Fibroblast of gingiva (primary cell): ENCODE measurements at places on chromosomes 7 and 10.

GRCh38 chr7:323410-323809 lies 33.4 kb downstream of the FOXL3 start:
- no peak for DNase-seq

DNA sequence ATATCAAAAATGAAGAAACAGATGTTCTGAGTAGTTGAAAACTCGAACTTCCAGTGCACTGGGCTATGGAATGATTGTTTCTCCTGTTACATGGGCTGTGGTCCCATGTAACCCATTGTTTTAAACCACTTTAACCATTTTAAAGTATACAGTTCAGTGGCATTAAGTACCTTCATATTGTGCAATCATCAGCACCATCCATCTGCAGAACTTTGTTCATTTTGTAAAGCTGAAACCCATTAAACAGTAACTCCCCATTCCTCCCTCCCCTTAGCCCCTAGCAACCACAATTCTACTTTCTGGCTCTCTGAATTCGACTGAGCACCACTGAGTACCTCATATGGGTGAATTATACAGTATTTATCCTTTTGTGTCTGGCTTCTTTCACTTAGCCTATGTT lies 217.4 kb downstream of the LRMDA start:
- no peak for DNase-seq

GRCh38 chr10:3136763-3137611 lies 35.6 kb downstream of the PITRM1 start:
- DNase-seq: peak; percentile 85

DNA sequence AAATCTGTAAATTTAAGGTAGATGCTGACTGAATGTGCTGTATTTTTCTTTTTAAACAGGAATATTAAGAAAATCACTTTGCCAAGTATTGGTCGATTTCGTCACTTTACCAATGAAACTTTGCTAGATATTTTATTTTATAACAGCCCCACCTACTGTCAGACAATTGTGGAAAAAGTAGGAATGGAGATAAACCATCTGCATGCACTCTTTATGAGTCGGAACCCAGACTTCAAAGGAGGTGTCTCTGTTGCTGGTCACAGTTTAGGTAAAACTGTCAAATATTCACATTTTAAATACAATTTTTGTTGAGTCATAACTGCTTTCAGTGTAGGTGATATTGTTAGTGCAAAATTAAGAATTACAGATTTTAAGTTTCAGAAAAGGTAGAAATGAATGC lies 25.2 kb downstream of the SEC23IP start:
- no peak for DNase-seq

- no peak for DNase-seq
Observed at GRCh38 chr7:44080686-44081265, 1.6 kb downstream of the POLM start.

DNA sequence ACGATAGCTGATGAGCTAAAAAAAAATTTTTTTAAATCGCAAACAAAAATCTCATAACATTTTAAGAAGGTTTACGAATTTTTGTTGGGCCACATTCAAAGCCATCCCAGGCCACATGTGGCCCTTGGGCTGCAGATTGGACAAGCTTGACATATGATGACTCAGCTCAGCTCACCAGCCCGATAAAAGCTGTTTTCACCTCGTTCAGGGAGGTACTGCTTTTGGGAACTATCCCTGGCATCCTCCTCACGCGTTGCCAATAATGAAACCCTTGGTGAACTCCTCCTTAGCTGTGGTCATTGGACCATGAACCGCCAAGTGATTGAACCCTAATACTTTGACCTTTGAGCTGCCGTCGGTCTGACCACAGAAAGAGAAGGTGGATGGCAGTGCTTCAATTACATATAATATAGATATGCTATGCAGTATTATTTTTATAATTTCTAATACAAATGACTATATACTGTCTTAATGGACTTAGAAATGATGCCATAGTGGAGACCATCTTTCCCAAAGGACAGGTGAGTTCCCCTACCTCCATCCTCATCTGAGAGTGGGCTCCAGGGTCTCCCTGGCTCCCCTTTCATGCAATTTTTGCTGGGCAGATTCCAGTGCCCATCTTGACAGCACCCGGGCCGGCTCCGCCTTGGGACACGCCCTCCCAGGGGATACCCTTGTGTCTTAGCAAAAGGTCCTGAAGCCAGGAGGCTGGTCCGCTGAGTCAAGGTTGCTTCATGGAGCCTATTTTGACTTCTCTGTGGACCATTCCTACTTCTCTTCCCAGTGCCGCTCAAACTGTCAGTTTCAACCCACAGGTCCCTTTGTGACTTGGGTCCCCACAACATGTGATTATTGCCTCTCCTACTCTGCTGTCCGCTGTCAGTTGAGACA lies 707.2 kb downstream of the PARD3 start:
- DNase-seq: no peak

DNA sequence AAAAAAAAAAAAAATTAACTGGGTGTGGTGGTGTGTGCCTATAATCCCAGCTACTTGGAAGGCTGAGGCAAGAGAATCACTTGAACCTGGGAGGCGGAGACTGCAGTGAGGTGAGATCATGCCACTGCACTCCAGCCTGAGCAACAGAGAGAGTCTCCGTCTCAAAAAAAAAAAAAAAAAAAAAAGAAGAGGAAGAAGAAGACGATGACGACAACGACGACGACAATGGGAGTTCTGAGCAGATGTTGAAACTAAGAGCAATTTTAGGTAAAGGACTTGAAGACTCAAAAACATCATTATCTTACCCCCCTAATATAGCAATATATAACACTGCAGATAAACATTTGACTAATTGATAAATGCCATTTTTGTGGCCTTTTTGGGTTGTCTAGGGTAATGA lies 39.5 kb upstream of the PPP1R17 start:
- no peak for DNase-seq

GRCh38 chr10:23418051-23418681 lies 20.7 kb upstream of the OTUD1 start:
- DNase-seq: no peak

DNA sequence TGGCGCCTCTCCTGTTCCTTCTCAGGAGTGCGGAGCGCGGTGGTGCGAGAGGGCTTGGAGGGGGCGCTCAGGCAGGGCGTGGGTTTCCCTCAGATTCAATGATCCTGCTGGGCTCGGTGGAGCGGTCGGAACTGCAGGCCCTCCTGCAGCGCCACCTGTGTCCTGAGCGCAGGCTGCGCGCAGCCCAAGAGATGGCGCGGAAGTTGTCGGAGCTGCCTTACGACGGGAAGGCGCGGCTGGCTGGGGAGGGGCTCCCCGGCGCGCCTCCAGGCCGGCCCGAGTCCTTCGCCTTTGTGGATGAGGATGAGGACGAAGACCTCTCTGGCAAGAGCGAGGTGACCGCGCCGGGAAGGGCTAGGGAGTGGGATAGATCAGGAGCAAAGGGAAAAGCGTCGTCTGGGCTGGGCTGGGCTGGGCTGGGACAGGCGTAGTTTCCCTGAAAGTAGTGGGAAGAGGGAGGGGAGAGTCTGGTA lies 17.0 kb downstream of the FAM131B start:
- peak; percentile 8 for DNase-seq

- DNase-seq: no peak
Observed at GRCh38 chr10:30510932-30511700, 77.1 kb downstream of the MAP3K8 start.

GRCh38 chr7:974172-974571 lies 1.2 kb downstream of the COX19 start:
- peak; percentile 36 for DNase-seq

- no peak for DNase-seq
Observed at GRCh38 chr7:81687062-81687461, 82.8 kb downstream of the HGF start.

GRCh38 chr7:91776171-91776570 lies 104.3 kb downstream of the MTERF1 start:
- DNase-seq: peak; percentile 13

DNA sequence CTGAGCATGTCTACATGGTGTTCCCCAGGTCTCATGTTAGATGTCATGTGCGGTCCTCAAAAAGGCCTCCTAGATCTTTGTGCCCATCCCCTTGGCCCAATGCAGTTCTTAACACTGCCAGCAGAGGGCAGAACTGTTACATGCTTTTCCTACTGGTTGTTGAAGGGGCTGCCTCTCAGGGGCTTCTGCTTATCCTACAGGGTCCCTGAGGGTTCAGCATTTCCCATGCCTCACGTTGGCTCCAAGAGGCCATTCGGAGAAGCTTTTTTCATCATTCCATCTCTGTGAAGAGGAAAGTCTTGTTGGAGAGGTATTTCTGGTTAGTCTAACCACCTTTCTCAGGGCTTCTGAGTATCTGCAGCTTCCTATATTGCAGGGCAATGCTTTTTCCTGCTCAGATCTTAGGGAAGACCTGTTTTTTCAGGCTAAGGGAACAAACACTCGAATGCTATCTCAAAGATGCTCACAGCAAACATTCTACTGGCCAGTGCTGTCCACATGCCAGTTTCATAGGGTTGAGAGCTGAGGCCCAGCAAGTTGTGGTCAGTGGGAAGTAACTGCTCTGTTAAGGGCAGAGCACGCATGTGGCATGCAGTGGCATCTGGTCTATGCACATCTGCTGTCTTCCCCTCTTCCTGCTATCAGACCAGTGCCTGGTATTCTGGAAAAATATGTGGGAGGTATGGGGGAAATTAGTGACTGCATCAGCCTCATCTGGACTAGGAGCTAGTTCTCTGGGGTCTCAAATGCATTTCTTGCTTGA lies 31.5 kb downstream of the MBL2 start:
- no peak for DNase-seq

- no peak for DNase-seq
Observed at GRCh38 chr10:36441557-36441956, 683.8 kb upstream of the ANKRD30A start.

DNA sequence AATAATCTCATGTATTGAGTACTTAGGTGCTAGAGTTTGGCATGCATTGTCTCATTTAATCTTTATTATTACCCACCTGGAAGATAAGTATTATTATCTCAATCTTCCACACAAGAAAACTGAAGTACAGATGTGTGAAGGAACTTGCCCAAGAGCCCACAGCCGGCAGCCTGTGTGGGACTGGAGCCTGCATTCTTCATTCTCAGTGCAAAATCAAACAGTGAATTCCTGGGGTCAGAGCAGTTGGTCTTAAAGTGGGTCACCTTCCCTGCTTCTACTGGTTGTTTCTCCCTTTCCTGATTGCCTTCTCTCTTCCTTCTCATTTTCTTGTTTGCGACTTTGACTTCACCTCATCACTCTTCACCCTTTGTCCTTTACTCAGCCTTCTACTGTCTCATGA lies 144.7 kb upstream of the LYZL1 start:
- DNase-seq: no peak

- DNase-seq: no peak
Observed at GRCh38 chr10:97121041-97121440, 64.7 kb downstream of the SLIT1 start.

GRCh38 chr10:52019656-52020055 lies 294.4 kb upstream of the DKK1 start:
- DNase-seq: no peak

- DNase-seq: no peak
Observed at GRCh38 chr10:83605783-83606630, 533.3 kb upstream of the GHITM start.

DNA sequence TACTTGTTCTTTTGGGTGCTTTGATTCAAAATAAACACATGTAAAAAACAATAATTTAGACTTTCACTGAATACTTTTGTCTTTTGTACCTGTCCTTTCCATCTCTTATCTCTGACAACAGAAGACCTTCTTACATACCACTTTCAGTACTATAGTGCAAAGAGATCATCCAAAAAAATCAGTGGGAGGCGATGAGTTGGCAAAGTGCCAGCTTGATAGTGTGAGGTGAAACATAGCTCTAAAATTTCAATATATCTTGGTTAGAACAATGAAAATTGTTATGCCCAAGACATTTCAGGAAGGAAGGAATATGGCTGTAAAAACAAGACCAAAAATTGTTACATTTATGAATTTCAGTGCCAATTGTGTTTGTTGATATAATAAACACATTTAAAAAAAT lies 390.2 kb upstream of the COBL start:
- no peak for DNase-seq

DNA sequence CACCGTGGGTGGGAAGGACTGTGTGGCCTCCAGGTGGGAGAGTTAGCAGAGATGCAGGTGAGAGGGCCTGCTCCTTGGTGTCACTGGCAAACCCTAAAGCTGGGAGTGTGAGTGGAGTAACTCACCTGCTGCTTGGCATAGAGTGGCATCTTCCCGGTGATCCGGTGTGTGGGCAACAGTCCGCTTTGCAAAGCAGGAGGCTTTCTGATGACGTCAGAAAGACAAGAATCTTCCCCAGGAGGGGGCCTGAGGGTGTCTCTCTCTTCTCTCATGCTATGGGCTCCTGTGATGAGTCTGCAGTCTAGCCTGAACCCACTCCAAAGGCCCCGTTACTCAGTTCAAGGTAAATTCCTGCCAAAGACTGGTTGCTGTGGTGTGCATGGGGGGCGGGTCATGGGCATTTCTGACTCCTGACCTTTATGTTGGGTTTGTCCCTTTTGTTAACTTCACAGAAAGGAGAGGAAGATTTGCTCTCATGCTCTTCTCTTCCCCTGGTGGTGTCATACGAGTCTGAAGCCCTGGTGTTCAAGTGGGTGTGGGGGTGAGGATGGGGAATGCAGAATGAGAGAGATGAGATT lies 187.9 kb downstream of the GATA3 start:
- no peak for DNase-seq

DNA sequence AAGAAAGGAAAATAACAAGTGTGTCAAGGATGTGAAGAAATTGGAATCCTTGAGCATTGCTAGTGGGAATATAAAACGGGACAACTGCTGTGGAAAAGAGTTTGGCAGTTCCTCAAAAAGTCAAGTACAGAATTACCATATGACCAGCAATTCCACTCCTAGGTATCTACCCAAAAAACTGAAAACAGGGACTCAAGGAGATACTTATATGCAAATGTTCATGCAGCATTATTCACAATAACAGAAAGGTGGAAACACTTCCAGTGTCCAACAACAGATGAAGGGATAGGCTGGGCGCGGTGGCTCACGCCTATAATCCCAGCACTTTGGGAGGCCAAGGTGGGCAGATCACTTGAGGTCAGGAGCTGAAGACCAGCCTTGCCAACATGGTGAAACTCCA lies 33.5 kb downstream of the HSPA12A start:
- DNase-seq: no peak

- DNase-seq: peak; percentile 32
Observed at GRCh38 chr7:65798111-65799075, 74.5 kb upstream of the VKORC1L1 start.

GRCh38 chr10:58651040-58651439 lies 138.4 kb downstream of the BICC1 start:
- peak; percentile 30 for DNase-seq

DNA sequence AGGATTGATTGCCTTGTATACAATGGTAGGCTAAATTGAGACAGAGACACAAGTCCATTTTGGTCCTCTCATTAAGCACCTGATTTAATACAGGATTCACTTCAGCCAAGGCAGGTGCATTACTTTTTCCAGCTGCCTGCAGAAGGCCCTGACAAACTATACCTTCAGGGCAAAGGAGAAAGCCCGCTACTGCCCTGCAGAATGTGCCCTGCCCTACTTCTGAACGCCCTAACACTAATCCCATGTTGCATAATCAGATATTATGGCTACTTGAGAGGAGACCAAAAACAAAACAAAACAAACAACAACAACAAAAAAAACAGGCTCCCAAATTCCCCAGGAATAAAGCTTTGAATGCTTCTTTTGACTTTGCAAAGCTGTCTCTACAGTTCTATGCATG lies 116.9 kb upstream of the ABI1 start:
- DNase-seq: no peak
